Brain microvascular endothelial cell (primary cell): ENCODE measurements at places on chromosomes 3 and 15.

GRCh38 chr3:147669077-147669476 is 259.9 kb downstream of the ZIC1 start:
- DNase-seq: no peak

- no peak for DNase-seq
Measured at GRCh38 chr3:185976100-185976499, 38.3 kb upstream of the TRA2B start.

GRCh38 chr3:31890742-31891469 is 90.2 kb downstream of the OSBPL10 start:
- DNase-seq: no peak

- no peak for DNase-seq
Measured at GRCh38 chr3:180378496-180378895, 223.5 kb upstream of the TTC14 start.

- no peak for DNase-seq
Measured at GRCh38 chr15:86647810-86648440, 568.3 kb downstream of the AGBL1 start.

- no peak for DNase-seq
Measured at GRCh38 chr3:51982352-51982837, 940 bp upstream of the ACY1 start.

DNA sequence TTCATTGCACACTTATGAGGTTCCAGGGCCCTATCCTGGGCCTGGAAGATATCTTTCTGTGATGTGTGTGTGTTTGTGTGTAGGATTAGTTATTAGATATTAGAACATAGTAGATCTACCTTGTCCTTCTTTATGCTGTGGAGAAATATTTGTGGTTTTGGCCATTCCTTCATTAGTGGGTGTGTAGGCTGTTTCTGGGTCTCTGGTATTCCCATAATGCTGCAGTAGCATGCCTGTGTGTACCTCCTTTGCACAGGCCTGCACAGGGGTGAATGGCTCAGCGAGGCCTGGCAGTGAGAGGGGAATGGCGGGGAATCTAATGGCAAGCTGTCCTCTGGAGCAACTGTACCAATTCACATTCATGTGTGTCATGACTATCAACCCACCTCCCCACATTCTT is 125.8 kb upstream of the MRPS22 start:
- DNase-seq: no peak

DNA sequence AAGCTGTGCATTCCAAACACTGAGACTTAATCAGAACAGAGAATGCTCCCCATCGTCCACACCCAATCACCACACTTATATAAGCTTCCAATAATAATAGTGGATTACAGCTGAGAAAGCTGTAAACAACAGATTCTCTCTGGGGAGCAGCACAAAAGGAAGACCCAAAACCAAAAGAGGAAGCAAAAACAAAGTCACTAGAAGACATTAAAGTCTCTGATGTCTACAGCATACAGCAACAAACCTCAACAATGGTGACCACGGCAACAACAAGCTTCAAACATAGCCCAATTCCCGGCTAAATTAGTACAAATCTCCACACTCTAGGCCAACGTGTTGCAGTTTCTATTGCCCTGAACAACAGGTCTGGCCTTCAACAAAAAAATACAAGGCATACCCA is 37.7 kb downstream of the ZDHHC23 start:
- DNase-seq: no peak

GRCh38 chr15:63332367-63333124 is 49.1 kb downstream of the CA12 start:
- peak; percentile 95 for DNase-seq

DNA sequence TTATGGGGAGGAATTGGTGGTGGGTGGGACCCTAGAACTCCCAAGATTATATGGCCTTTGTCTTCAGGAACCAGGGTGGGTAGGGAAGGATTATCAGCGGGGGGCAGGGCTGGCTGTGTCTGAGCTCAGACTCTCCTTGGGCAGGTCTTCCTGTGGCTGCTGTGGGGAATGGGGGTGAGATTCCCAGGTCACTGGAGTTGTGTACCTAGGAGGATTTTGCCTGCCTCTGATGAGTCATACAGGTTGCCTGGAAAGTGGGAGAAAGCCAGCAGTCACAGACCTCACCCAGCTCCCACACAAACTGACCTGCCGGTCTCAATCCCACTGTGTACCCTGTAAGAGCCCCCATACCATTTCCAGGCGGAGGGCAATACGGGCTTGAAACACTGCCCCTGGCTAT is 209.9 kb upstream of the CNTN3 start:
- no peak for DNase-seq

- no peak for DNase-seq
Measured at GRCh38 chr3:171398343-171398742, 61.9 kb downstream of the TNIK start.

- peak; percentile 63 for DNase-seq
Measured at GRCh38 chr3:89314454-89315098, 207.2 kb downstream of the EPHA3 start.

- no peak for DNase-seq
Measured at GRCh38 chr3:109563149-109563548, 225.8 kb upstream of the DPPA4 start.

GRCh38 chr15:30794388-30794787 is 109.3 kb upstream of the FAN1 start:
- no peak for DNase-seq

GRCh38 chr3:106323586-106323985 is 454.8 kb upstream of the CBLB start:
- no peak for DNase-seq

- peak; percentile 26 for DNase-seq
Measured at GRCh38 chr15:80507638-80508316, 103.6 kb downstream of the ARNT2 start.

GRCh38 chr15:96245252-96245651 is 85.2 kb upstream of the NR2F2 start:
- DNase-seq: no peak

- DNase-seq: no peak
Measured at GRCh38 chr15:69795601-69796000, 302.1 kb downstream of the TLE3 start.

- peak; percentile 17 for DNase-seq
Measured at GRCh38 chr3:160477750-160478149, 28.2 kb upstream of the TRIM59 start.

DNA sequence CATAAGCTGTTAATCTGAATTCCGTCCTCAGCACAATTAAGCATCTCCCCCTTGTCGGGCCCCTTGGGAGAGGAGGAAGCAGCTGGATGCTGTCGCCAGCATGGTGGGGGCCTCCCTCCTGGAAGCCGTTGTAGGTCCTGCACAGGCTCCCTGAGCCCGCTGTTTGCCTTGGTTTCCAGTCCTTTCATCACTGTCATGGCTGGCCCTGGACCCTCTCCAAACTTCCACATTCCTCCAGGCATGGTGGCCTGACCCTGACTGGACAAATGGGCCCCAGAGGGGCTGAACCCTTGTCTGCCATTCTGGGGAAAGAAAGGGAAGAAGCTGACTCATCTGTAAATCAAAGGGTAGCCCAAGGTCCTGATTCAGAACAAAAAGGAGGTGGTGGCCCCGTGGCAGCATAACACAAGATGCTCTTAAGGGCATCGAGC is 300.5 kb upstream of the LRRFIP2 start:
- DNase-seq: no peak

GRCh38 chr15:42056934-42057798 is 36.3 kb upstream of the PLA2G4E start:
- peak; percentile 40 for DNase-seq

DNA sequence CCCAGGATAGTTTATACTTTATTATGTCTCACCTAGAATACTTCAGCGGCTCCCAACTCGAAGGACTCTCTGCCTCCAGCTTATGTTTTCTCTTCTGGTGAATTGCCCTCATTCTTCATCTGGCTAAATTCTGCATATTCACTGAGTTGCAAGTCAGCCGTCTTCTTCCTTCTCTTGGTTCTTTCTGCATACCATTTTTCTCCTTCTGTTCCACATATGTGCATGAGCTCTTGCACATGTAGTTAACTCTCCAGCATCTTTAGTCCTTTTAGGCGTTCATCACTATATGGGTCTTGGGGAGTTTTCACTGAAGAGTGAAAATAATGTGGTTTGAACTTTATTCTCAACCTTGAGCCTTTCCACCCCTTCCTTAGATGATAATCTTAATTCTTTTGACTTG is 70.1 kb downstream of the AP4E1 start:
- no peak for DNase-seq

- DNase-seq: no peak
Measured at GRCh38 chr3:192751148-192751547, 23.8 kb upstream of the FGF12 start.

- DNase-seq: peak; percentile 61
Measured at GRCh38 chr3:125585595-125586223, 9.6 kb downstream of the OSBPL11 start.

- no peak for DNase-seq
Measured at GRCh38 chr3:134453631-134454030, 32.2 kb downstream of the ANAPC13 start.

DNA sequence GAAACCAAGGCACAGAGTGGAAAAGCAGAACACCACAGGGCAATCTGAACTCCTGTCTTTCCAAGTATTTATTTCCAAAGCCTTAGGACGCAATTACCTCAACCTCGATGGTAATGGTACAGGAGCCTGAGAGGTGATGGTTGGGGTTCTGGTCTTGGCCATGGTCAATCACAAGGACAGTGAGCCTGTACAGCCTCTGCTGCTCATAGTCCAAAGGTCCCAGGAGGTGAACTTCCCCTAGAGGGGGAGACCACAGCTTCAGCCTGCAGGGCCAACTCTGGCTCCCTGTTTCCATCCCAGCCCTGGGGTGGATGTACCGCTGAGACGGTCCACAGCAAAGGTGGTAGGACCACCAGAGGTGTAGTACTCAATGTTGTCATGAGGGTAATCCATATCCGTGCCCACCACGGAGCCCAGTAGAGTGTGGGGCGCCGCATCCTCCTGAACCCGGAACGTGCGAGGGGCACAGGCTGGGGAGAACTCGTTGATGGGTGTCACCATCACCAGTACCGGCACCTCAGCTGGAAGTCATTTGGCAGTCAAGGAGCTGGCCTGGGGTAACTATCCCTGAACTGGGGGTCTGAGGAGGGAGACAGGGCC is 6.1 kb downstream of the CDHR4 start:
- no peak for DNase-seq

DNA sequence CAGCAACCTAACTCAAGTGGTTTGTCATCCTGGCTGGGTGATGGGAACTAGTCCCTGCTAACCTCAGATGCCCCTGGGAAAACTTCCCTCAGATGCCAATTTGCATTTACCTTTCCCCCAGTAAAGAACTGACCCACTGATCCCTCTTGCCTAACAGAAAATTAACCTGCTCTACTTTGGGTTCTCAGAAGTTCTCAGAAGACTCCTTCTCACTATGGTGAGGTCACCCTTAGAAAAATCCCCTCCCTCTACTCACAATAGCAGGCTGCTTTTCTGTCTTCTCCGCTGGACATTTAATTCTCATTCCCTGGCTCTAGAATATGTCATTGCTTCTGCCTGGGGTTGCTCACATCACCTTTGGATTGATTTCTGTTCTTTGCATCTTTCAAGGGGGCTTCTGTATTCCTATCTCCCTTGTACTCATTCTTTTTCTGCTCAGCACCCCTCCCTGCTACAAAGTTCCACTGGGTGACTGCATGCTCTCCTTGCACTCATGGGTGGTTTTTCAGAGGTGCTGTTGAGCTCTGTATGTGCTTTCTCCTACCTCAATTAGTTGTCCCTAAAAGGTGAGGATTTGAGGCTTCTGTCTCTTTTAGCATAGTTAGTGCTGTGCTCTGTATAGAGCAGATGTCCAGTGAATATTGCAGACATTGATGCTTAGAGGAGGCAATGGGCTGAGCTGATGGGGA is 869 bp downstream of the PLA1A start:
- DNase-seq: no peak

DNA sequence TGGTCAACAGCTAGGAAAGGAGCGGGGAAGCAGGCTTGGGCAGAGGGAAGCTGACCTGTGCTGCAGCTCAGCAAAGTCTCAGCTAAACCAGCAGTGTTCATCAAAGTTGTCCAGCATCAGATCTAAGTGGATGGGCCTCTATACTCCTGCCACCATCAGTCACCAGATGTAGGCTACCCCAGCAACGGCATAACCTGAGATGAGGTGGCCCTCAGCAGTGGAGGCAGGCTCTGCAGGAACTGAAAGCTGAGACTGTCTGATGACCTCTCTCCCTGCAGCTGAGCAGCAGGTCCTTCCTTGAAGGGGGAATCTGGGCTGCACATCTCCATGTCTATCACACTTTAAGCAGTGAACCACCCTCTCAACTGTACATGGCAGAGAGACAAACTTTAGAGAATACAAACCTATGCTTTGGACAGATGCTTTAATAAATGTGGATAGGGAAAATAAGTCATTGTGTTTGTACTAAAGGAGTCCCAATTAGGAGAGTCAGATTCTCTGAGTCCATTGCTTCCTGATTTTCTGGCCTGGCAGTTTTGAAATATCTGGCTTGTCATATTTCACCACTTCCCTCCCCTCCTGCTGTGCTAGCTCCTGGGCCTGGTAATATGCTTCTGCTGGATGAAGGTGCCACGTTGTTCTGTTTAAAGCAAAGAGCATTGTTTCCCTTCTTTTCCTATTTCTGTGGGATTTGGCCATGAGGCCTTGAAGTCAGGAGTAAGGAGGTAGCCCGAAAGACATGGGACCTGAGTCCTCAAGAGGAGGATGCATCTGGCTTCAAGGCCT is 11.1 kb upstream of the PSTPIP1 start:
- no peak for DNase-seq

DNA sequence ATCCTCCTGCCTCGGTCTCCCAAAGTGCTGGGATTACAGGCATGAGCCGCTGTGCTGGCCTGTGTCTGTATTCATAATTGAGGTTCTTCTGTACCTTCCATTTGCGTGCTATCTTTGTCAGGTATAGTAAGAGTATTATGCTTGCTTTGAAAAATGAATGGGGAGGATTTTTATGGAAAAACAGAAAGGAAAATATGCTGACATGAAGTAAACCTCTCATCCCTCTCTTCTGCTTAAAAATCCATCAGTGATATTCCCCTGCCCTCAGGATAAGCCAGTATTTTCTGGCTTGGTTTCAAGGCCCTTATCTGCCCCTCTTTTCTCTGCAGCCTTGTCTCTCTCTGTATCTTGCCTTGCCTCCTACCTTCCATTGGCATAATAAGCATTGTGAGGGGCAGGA is 80.7 kb downstream of the NR1D2 start:
- no peak for DNase-seq

- no peak for DNase-seq
Measured at GRCh38 chr3:121072133-121072532, 164.1 kb downstream of the STXBP5L start.

DNA sequence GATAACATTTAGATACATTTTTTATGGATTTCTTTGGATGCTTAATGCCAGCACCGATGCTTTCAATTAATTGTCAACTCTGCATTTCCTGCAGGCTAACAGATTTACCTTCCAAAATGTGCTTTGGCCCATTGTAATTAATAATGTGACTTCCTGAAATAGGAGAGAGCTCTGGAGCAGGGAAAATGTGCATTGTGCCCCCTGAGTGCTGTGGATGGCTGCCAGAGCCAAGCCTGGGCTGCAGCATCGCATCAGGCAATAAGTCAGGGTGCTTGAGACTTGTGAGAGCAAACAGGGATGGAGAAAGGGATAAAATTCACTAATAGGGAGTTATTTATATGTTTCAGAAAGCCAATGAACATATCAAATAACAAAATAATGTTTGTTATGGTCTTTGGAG is 133.8 kb downstream of the MOBP start:
- DNase-seq: no peak
